ENCODE measurements at places on chromosomes 16 and 17.

- DNase-seq: no peak
These were observed 188.8 kb downstream of the PRKCA start for GRCh38 chr17:66491213-66491612.

DNA sequence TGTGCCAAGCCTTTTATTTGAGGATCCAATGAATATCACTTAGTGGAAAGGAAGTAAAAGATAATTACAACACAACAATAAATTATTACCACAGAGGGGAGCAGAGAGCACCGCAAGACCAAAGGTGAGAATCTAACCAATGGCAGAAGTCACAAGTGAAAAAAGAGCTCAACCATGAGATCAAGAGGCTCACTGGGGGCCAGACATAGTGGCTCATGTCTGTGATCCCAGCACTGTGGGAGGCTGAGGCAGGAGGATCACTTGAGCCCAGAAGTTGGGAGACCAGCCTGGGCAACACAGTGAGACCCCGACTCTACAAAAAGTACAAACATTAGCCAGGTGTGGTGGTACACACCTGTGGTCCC is 17.7 kb downstream of the ANKRD11 start:
- DNase-seq: no peak

DNA sequence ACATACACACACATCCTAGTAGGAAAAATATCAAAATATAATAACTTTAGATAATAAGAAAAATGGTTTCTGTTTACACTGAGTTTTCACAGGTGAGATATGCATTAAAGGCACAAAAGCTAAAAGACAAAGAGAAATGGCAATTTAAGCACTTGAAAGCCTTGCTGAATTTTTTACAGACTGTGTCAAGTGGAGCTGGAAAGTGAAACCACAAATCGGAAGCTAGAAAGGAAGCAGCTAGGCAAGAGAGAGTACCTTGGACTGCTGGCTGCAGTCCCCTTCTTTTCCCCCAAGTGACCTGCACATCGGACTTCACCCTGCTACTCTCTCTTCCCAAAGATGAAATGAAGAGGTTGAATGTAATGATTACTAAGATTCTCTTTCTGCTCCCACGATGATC is 135.1 kb downstream of the CDH13 start:
- DNase-seq: no peak

DNA sequence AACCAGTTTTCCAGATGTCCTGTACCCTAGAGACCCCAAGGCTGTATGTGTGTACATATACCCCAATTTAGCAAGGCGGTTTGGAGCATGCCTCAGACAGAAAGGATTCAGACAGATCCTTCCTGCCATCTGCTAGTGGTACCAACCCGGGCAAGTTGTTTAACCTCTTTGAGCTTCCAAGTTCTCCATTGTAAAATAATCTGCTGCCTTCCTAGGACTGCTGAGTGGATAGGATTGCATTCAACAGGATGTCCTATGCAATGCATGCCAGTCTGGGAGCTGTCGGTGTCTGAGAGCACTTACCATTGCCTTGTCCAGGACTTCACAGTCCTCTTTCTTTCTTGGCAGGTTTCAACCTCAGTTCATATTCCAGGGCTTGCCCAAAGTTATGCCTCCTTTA is 1.9 kb downstream of the CDH13 start:
- DNase-seq: no peak

DNA sequence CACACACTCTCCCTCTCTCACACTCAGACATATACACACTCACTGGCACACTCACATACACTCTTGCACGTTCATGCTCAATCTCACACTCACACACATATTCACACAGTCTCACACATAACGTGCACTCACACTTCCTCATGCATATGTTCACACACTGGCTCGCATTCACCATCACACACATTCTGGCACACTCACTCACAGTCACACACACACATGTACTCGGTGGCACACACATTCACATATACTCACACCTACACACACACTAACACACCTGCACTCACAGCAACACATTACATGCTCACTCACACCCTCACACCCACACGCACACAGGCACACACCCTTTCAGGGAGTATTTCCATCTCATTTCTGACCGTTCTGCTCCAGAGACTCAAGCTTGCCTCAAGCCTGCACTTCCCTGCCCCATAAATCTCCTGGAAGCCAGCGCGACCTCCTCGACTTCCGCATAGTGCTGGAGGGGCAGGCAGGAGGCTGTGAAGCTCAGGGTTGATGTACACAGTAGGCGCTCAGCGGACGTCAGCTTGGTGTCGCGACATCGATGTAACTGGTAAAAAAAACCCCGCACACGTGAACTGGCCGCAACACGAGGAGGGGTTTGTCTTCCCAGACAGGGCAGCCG is 66.7 kb upstream of the FOXF1 start:
- no peak for DNase-seq

DNA sequence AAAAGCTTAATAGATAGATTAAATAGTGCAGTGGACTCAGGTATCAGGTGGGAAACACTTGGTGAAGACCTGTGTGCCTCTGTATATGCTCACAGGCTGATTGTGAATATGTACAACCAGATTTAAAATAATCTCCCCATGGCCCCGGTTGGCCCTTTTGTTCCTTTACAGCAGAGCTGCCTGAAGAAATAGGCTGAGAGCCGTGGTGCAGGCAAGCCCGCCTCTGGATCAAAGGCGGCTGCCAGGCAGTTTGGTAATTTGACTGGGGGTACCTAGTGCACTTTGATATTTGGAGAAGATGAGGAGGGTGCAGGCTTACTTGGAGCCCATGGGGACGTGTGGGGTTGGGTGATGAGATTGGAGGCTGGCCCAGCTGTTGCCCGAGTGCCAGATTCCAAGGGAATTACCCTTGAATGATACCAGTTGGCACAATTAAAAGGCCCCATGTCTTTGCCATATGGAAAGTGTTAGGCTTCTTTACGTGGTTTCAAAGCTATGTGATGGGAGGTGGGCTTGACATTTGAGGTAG is 5.0 kb downstream of the NKD1 start:
- DNase-seq: no peak

DNA sequence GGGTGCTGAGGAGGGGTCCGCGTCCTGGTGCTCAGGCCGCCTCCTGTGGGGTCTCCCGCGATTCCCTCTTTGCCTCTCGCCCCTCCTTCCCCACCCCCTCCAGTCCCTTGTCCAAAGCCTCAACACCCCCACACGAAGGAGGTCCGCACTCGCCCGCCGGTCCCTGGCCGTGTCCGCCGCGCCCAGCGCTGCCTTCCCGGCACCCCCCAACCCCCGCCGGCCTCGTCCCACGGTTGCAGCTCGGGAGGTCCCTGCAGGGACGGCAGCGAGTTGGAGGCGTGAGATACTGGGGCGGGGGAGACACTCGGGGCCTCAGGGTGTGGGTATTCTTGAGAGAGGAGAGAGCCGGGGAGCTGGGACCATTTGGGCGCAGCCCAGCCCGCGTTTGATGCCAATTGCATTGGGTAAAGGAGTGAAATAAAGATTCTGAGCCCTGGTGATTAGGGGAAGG is 468 bp downstream of the FLYWCH2 start:
- no peak for DNase-seq

- peak; percentile 47 for DNase-seq
These were observed 789 bp upstream of the CCDC57 start for GRCh38 chr17:82213251-82214011.

DNA sequence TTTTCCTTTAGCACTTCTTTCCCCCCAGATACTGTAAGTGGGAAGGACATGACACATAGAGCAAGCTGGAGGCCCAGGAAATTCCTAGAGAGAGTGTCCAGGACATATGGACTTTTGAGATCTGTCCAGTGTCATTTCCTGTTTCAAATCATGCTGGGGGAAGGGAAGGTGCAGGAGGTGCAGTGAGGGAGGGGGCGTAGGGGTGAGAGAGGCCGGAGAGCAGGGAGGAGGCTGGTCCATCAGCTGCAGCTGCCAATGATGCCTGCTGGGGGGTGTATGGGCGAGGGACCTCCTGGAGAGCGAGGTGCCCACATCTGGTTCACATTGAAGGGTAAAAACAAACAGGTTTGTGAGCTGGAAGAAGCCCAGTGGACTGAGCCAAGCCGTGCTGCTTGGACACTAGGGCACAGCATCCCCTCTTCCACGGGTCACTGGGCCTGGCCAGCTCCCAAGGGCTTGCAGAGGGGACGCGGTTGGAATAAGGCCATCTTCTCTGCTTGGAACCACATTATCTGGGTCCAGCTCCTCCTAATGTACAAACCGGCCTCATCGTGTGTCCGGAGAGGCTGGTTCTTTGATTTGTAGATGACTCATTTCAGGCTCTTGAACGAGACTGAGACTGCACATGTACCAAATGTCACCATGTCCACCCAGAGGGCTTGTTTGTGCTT is 70.4 kb upstream of the SMURF2 start:
- DNase-seq: no peak

- no peak for DNase-seq
These were observed 93.3 kb downstream of the CMIP start for GRCh38 chr16:81537721-81538561.

DNA sequence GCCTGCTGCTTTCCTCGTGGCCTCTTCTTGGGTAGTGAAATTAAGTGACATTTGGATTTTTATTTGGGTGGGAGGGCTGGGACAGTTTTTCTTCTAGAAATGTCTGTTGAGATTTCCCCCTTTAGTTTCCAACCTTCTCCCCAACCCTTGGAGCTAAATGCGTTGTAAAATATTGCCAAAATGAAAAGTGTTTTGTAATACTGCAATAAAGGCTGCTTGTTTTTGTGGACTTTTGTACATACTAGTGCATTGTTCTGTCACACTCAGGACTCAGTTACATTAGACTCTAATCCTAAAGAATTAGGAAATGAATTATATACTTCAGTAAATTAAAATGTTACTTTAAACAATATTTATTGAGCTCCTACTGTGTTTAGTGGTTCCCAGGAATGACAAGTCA is 21.7 kb downstream of the HEATR9 start:
- DNase-seq: no peak

GRCh38 chr17:80795754-80796153 is 195.9 kb upstream of the CHMP6 start:
- DNase-seq: no peak

DNA sequence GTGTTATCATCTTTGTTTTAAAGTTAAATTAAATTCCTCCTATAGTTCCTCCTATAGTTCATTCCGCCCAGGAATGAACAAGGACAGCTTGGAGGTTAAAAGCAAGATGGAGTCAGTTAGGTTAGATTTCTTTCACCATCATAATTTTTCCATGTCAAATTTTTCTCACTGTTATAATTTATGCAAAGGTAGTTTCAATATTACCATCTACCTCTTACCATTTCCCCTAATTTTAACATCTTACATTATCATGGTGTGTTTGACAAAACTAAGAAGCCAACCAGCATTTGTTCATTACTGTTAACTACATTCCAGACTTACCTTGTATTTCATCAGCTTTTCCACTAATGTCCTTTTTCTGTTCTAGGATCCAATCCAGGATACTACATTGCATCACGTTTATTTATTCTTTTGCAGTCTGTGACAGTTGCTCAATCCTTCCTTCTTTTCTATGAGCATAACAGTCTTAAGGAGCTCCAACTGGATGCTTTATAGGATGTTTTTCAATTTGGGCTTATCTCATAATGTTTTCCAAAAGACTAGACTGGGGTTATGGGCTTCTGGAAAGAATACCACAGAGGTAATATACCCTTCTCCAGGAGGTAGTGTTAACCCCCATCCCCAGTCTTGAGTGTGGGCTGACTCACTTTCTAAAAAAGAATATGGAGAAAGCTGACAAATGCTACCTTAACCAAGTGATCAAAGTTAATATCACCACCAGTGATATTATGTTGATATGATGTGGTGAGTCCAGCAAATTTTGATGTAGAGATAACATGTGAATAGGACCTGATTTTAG is 158.5 kb downstream of the PPM1E start:
- DNase-seq: no peak

DNA sequence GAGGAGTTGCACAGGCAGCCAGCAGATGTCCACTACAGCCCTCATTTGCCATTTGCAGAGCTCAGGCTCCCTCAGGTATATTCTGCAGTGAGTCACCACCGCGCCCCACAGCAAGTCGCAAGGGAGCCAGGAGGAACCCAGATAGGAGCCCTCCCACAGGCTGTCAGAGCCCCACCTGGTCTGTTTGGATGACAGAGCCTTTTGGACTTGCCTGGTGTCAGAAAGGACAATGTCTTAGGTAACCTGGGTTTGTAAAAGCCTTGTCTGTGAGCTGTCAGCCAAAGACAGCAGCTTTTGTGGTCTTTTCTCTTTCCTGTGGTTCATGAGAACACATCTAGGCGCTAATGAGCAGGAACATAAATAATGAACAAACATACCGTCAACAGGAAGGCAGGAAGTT is 70.9 kb downstream of the GNAO1 start:
- DNase-seq: peak; percentile 52

- no peak for DNase-seq
These were observed 662.8 kb downstream of the WWOX start for GRCh38 chr16:78762222-78762621.

GRCh38 chr16:55389426-55390073 is 65.5 kb downstream of the IRX6 start:
- DNase-seq: no peak

DNA sequence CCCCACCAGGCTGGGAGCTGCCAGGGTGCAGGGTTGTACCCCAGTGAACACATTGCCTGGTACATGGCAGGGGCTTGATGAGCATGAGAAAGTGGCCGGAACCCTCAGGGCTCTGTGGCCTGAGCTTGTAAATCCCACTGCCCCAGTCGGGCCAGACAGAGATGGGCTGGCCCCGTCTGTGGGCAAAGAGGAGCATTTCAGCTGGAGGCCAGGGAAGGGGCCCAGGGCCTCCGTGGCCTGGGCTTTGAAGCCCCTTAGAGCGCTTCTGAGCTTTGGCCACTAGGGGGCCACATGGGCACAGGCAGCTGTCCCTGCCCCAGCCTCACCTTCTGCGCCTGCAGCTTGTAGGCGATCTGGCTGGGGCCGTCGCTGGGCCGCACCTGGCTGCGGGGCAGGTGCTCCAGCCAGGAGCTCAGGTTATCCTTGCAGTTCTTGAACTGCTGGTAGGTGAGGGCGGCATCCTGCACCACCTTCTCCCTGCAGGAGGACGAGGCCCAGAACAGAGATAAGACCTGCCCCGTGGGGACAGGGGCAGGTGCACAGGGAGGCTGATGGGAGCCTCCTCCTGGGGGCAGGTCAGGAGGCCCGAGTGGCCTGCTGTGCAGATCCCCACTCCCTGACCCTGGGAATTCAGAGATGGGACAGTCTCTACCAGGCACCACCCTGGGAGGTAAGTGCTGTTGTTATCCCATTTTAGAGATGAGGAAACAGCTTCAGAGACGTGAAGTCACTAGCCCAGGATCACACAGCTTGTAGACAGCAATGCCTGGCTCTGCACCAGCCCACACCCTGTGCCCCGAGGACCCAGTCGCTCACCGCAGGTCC is 12.8 kb downstream of the EVPL start:
- DNase-seq: peak; percentile 73

- DNase-seq: no peak
These were observed 2.1 kb downstream of the SRSF2 start for GRCh38 chr17:76735006-76735405.

DNA sequence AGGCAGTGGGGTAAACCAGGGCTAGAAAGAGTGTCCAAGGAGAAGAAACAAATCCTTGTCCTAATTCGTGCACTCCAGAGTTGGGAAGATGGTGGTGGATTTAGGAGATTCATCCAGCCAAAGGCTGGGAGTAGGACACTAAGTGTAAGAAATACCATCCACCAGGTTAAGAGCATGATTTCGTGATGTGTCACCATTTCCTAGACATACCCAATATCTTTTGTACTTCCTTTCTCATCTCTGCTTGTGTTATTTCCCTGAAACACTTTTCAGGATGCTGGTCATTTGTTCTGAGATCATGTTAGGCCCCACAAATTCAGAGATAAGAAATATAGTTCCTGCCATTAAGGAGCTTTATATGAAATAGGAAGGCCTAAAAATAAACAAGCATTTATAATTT is 106.3 kb upstream of the HLF start:
- no peak for DNase-seq

All from activated CD4-positive, alpha-beta T cell treated with anti-CD3 and anti-CD28 coated beads, Interleukin-2, amount 50 U/mL, for 1 hour (primary cell).